ELR (cell line): ENCODE measurements at places on chromosomes 5 and 9.

DNA sequence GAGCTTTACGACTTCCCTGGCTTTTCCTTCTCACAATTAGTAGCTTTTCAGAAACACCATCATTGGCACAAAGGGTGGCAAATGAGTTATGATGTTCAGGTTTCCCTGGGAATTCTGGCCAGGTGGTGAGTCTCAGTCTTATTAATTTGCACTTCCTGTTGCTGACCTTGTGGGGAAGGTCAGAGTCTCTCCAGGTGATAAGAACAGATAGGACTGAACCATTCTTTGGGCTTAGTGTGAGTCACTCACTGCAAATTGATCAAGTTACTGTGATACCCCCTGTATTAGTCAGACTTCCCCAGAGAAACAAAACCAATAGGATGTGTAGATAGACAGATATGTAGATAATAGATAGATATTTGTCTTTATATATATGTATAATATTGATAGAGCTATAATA lies 53.8 kb upstream of the RANBP3L start:
- DNase-seq, result peak; percentile 20

DNA sequence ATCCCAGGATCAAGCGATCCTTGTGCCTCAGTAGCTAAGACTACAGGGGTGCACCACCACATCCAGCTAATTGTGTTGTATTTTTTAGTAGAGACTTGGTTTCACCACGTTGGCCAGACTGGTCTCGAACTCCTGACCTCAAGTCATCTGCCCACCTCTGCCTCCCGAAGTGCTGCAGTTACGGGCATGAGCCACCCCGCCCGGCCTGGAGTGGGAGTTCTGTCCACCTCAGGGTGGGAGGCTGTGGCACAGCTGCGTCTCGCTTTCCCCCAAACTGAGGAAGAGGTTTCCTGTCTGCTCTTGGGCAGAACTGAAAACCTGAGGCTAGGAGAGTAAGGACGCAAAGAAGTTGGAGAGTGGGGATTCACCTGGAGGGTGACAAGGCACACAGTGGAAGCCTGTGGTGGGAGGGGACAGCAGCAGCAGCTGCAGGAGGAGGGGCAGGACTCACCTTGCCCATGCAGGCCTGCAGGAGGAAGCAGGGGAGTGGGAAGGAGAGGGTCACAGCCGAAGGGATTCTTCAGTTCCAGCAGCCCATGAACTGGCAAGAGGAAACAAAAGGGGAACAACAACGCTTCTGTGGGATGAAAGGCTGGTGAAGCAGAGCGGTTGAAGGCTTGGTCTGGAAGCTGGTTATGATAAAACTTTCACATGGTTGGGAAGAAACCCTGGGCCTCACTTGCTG lies 181.4 kb downstream of the GAS1 start:
- no peak for DNase-seq

DNA sequence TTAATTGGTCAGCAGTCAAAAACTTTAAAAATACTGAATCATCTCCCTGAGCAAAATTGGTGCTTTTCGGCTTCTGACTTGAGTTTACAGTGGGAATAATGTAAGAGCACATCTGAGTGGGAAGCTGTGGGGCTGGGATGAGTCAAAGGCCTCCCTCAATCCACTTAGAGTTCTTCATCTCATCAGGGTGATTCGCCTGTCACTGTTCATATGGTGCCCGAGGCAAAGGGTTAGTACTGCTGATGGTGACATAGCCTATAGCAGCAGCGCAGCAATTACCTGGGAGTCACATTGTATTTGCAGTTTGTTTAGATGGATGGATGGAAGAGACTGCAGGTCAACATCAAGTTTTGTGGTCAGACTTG lies 113.8 kb upstream of the ZNF608 start:
- DNase-seq, result no peak

GRCh38 chr5:118379470-118379869 lies 608.9 kb downstream of the DTWD2 start:
- no peak for DNase-seq

GRCh38 chr5:76084496-76085242 lies 1.5 kb downstream of the SV2C start:
- no peak for DNase-seq

DNA sequence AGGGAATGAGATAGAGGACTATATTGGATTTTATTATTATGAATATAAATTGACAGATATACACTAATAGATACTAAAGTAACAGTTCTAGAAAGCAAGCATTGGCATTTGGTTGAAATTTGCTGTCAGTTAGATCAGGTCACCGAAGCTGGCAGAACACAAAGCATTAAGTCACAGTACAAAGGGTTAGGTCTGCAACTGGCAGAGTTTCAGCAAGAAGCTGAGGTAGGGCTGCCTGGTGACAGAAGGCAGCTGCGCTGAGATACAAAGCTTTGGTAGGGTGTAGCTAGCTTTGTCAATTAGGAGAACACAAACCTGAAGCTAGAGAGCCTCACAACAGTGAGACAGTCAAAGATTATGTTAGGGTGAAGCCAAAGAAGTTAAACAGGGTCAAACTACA lies 6.3 kb upstream of the CSNK1G3 start:
- no peak for DNase-seq

GRCh38 chr5:61501971-61502370 lies 169.9 kb downstream of the ZSWIM6 start:
- no peak for DNase-seq

DNA sequence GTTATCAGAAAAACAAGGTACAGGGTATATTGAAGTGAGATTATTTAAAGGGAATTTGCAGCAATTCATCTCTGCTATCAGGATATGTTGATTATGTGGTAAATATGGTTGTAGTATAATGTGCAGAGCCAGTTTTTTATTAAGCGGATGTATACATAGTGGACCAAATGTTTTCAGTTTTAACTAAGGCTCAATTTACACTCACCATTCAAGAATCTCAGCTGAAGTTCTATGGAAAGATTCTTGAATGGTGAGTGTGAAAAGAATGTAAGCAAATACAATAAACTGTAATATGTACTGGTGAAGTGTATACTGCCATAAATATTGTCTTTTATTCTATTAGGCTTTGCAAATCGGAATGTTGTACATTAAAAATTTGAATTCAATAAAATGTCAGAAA lies 895.9 kb upstream of the CDH10 start:
- DNase-seq, result no peak

- DNase-seq, result peak; percentile 70
Measured at GRCh38 chr5:36876965-36877666, 547 bp downstream of the NIPBL start.

GRCh38 chr9:131656356-131657036 lies 83.4 kb downstream of the RAPGEF1 start:
- no peak for DNase-seq

GRCh38 chr9:129900263-129901027 lies 65.2 kb downstream of the USP20 start:
- no peak for DNase-seq

- DNase-seq, result no peak
Measured at GRCh38 chr9:96413302-96414221, 4.6 kb downstream of the ZNF367 start.

DNA sequence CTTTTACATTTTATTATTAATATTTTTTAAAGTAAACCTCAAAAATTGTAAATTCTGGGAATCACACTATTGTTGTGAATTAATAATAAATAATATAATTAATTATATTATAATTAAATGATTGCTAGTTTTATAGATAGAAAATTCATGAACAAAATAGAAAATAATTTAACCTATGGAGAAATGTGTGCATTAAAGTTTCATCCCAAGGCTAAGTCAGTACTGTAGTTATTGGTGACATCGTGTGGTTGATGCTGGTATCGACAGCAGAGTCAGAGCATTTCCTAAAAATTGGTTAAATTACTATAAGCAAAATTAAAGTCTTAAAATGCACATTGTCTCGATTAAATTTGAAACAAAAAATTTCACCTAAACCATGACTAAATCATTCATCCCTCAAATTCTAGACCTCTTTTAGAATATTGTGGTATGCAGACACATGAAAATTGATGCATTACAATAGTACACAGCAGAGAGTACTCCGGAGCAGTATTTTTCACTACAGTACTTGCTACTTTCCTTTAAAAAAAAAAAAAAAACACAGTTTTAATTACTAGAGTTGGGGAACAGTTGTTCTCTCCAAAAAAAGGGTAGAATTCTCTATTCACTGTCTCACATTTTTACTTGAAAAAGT lies 73.9 kb downstream of the RORB start:
- peak; percentile 40 for DNase-seq

GRCh38 chr5:143976055-143976454 lies 164.1 kb downstream of the HMHB1 start:
- DNase-seq, result peak; percentile 67
